ENCODE measurements at places on chromosomes 11 and 22.

DNA sequence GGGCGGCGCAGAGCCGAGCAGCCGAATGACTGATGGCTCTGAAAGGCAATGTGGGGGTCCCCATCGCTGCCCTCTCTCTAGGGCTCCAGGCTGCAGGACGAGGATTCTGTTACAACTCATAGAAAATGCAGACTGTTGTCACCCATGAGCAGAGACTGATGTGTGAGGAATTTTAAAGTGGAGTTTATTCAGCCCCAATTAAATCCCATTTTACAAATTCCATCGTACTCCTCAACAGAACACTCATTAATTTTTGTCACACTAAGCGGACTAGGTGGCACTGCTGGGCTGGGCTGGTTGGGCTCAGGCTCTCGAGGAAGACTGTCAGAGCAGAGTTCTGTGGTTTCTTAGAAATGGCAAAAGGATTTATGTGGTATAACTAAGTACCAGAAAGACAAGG is 102.6 kb upstream of the SPON1 start:
- DNase-seq, result no peak

DNA sequence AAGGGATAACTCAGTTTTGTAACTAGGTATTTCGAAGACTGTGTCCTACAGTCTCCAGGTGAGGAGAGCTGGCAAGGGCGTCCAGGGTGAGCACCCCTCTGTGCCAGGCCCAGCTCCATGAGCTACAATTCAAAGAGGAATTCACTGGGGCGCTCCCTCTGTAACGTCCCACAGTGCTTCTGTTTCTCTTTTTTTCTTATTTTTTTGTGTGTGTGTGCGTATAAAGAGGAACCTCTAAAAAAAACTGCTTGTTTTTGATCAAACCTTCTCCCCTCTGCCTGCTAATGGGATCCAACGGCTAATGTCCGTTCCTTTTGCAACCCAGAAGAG is 17.1 kb downstream of the ASCC2 start:
- DNase-seq, result no peak

DNA sequence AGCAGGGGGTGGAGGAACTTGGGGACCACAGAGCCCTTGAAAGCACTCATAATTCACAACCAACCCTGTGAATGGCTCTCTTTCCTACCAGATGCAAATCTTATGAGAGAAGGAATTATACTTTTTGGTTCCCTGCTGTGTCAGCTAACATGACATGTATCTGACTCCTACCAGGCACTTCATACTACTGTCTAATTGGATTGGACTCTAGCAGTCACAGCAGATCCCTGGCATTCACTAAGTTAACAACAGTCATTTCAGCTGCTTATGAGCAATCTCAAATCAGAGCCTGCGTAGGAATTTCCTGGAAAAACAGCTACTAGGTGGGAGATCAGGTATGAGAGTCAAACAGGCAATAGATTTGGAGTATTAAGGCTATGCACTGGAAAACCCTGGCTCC is 11.1 kb upstream of the ENDOD1 start:
- no peak for DNase-seq

GRCh38 chr11:28535677-28536076 is 427.5 kb downstream of the METTL15 start:
- DNase-seq, result no peak

DNA sequence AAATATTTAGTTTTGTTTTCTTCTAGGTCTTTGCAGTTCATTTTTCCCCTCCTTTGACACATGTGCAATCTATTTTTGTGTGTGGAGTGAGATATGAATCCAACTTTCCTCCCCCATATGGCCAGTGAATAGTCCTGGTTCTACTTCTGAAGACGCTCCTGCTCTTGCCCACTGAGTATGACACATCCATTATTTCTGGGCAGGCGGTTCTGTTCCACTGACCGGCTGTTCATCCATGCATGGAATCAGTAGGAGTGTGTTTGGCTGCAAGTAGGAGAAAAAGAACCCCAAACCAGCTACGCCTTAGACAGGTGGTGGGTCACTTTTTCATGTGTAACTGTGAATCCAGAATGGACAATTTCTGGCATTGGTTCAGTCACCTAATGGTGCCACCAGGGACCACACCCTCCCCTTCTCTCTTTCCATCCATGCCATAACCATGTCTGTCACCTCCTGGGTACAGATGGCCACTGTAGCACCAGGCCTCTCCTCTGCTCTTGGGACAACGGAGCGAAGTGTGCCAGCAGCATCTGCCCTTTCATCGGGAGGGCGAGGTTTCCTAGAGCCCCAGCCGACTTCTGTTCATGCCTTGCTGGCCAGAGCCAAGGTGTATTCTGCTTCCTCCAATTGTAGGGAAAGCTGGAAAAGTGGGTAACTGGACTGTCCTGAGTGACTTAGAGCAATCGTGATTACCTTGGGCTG is 67.4 kb upstream of the SLC22A12 start:
- DNase-seq, result peak; percentile 3

- DNase-seq, result no peak
Observed at GRCh38 chr11:19345848-19346681, 105.3 kb upstream of the E2F8 start.

- peak; percentile 79 for DNase-seq
Observed at GRCh38 chr11:46918083-46918787, at the start of gene LRP4. Gene LRP4 (minus strand): TSS chr11:46918550. CDS start chr11:46918379, 171 bp downstream.

DNA sequence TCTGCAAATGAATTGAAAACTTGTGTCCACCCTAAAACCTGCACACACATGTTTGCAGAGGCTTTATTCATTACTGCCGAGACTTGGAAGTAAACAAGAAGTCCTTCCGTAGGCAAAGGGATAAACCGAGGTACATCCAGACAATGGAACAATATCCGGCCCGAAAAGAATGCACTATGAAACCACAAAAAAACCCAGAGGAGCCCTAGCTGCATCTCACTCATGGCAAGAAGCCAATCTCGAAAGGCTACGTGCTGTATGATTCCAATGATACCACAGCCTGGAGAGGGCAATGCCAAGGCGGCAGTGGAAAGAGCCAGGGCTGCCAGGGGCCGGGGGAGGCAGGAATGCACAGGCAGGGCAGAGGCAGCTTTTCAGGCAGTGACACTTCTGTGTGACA is 3.2 kb upstream of the MRPL23 start:
- peak; percentile 0 for DNase-seq

DNA sequence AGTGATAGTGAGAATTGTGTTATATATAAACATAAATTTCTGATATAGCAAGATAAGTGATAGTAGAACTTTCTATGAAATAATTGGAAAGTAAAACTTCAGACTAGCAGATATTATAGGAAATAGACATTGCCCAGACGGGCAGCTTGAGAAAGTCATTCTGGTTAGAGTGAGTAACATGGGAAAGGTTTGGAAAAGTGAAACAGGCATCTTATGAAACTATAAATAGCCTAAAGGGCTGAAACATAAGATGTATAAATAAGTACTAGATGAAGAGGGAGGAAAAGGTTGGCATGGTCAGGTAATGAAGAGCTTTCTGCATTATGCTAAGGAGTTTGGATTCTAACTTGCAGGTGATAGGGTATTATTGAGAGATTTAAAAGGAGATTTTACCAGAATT is 101.3 kb downstream of the DYNC2H1 start:
- no peak for DNase-seq

DNA sequence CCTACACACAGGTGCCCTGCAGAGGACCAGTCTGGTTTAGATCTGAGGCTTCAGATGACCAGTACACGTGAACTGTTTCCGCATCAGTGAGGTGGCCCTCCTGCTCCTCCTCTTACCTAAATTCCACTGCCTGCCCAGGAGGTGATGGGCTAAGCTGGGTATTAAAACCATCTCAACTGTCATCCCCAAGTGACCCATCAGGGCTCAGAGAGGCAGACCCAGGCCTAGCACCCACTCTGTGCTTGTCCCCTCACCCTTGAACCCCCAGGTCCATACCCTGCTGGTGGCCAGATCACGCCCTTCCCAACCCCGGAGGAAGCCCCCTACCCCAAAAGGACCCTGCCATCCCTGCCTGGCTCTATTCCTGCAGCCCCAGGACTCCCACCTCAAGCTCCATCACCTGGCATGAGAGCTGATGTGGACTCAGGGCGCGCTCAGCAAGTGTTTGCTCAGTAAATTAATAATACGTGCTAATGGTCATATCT is 21.3 kb downstream of the RSPH14 start:
- DNase-seq, result no peak

GRCh38 chr11:10478066-10478465 is 23.0 kb downstream of the AMPD3 start:
- no peak for DNase-seq

GRCh38 chr11:2847561-2847960 is 38.0 kb downstream of the CDKN1C start:
- DNase-seq, result no peak

GRCh38 chr22:27989758-27990450 is 70.8 kb upstream of the PITPNB start:
- peak; percentile 14 for DNase-seq

DNA sequence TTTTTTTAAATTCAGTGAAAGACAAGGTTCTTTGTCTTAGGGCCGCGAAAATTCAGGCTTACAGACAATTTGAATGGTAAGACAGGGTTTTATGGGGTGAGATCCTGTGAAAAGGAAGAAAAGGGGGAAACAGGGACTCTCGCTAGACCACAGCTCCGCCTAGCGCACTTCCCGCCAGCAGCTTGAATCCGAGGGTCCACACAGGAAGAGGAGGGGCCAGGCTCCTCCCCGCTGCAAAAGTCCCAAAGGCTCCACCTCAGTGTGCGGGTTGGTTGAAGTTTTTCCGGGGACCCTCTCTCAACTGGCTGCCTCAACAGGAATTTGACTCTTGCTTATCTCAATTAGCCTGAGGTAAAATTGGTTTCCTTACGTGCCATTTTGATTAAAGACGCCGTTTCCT is 950.9 kb upstream of the CNTN5 start:
- no peak for DNase-seq

GRCh38 chr11:69538854-69539253 is 57.4 kb downstream of the LINC01488 start:
- peak; percentile 32 for DNase-seq

DNA sequence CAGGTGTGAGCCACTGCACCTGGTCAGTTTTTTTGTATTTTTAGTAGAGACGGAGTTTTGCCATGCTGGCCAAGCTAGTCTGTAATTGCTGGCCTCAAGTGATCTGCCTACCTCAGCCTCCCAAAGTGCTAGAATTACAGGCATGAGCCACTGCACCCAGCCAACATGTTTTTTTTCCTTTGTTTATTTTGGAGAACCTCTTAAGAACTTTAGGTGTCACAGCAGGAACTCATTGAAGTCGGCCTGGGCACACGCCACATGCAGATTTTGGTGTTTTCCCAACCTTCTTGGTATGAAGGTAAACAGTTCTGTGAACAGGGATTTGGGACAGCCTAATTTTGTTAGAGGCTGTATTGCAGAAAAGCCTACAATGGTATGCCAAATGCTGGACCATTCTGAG is 9.4 kb downstream of the DIXDC1 start:
- DNase-seq, result no peak

DNA sequence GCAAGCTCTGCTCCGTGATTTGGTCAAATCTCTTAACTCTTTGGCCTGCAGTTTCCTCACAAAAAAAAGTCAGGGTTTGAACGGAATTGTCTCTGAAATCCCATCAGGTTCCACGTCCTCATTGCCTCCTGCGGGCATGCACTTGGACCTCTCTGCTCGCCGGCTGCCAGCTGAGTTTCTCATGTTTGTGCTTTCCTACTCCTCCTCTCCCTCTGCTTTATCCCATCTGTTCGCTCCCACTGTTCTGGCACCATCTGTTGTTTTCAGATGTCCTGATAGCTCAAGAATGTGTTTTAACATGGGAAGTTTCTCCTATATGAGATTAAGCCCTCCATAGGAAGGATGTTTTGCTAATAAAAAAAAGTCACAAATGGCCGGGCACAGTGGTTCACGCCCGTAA is 49.4 kb upstream of the ARHGAP42 start:
- DNase-seq, result no peak

GRCh38 chr22:38959590-38959989 is 2.2 kb downstream of the APOBEC3A start:
- no peak for DNase-seq

- no peak for DNase-seq
Observed at GRCh38 chr11:65415499-65416340, 6.9 kb upstream of the NEAT1 start.

DNA sequence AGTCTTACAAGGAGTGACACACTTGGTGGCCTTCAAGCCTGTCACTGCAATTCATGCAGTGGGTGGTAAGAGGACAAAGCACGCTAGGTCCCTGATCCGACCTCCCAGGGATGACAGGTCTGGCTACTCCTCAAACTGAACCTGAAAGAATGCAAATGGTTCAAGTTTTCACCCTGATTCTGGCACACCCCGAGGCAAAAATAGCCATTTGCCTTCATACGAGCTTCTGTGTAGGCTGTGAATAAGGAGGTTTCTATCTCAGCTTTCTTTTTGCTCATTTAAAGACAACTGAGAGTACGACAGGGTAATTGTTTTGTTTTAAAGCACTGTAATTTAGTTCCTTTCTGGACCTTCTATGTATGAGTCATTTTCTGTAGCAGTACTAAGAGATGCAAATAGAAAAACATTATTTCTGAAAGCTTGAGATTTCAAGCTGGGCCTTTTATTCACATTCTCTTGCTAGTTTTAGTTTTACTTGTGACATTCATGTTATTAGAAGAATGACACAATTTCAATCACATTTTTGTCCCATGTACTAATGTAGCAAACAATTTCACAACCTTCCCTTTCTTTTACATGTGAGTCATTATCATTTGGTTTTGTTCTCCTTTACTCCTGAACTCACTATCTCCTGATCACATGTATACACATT is 56.6 kb upstream of the FDX1 start:
- DNase-seq, result no peak

GRCh38 chr11:125990244-125990643 is 44.4 kb downstream of the VSIG10L2 start:
- no peak for DNase-seq

DNA sequence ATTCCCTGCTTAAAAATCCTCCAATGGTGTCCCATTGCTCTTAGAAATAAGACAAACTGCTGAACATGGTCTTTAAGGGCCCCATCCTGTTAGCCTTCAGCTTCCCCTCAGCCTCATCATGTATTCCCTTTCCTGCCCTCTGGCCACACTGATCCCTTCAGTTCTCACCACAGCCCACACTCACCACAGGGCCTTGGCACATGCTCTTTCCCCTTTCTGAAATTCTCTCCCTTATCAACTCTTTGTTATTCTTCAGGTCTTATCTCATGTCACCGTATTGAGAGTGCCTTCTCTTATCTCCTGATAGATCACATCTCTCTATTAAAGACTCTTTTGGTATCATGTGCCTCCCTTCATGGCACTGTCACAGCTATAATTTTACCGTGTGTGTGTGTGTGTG is 167.8 kb upstream of the MPPED2 start:
- no peak for DNase-seq
